ENCODE measurements at places on chromosomes 12 and 14.

GRCh38 chr14:45990252-45990651 lies 661.3 kb downstream of the RPL10L start:
- DNase-seq = peak; percentile 4

DNA sequence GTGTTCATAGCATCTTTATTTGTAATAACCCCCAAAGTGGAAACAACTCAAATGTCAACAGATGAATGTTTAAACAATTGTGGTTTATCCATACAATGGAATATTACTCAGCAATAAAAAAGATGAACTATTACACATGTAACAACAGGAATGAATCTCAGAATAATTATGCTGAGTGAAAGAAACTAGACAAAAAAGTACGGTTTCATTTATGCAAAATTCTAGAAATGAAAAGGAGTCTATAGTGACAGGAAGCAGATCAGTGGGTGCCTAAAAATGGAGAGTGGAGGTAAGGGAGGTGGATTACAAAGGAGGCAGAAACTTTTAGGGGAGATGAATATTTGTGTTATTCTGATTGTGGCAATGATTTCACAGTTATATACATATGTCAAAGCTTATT lies 4.8 kb downstream of the PRKCH start:
- DNase-seq = no peak

- no peak for DNase-seq
Observed at GRCh38 chr12:95116341-95116740, 42.9 kb upstream of the NR2C1 start.

DNA sequence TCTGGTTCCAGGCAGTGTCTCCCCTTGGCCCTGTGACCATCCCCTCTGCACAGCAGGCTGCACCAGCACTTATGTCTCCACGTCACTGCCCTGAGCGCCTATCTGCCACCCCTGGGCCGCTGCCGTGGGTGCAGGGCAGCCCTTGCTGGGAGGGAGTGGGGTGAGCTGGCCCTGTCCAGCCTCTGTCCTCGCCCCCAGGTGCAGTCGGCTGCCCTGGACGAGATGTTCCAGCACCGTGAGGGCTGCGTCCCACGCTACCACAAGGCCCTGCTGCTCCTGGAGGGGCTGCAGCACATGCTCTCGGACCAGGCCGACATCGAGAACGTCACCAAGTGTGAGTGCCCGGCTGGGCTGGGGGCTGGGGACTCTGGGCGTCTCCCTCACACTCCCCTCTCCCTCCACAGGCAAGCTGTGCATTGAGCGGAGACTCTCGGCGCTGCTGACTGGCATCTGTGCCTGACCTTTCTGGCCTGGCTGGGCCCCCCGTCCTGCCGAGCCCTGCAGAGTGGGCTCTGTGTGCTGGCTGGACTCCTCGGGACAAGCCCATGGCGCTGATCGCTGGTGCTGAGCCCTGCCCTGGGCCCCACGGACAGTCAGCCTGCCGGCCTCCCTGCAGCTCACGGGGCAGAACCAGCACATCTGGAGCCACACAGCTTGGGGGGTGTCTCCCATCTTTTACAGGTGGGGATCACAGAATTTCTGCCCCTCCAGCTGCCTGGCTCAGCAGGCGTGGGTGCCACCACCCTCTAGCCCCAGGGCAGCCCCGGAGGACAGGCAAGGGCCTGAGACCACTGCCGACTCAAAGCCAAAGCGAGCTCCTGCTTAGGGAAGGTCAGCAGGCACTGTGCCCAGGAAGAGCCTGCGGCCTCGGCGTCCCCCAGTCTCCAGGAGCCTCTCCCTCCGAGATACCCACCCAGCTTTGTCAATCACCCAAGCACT lies 7.9 kb upstream of the PUS1 start:
- DNase-seq = no peak

DNA sequence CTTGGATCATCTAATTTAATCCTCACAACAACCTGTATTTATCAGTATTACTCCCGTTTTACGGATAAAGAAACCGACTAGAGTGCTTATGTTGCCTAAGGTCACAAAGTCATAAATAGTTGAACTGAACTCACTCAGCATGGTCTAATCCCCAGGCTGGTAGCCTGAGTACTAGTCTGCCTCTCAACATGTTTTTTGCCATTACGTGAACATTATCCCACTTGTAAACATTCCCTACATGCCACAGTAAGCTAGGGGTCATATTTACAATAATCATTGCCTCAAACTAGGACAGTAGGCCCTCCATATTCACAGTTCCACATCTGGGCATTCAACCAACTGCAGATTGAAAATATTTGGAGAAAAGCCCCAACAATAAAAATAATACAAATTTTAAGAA lies 12.1 kb downstream of the SNRPF start:
- no peak for DNase-seq

- no peak for DNase-seq
Observed at GRCh38 chr12:62582065-62582366, 115.4 kb downstream of the MON2 start.

DNA sequence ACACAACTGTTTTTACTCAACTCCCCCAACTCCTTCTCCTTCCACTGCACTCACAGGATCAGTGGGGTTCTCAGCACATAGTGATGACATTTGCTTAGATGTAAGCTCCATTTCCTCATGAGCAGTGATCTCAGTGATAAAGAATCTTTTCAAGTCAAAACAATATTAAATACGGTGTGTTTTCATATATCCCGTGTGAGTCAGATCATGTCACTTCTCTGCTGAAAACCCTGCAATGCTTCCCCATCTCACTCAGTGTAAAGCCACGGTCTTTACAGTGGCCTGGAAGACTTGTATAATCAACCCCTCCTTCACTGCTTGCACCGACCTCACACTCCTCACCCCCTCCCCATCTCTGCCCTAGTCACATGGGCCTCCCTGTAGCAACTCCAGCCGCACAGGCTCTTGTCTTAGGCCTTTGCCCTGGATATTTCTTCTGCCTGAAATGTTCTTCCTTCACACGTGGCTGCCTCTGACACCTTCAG lies 149.7 kb upstream of the ARHGAP5 start:
- peak; percentile 96 for DNase-seq

GRCh38 chr12:123384318-123384993 lies 524 bp downstream of the KMT5A start:
- DNase-seq = no peak

GRCh38 chr14:100302616-100303015 lies 3.6 kb downstream of the SLC25A29 start:
- DNase-seq = no peak

DNA sequence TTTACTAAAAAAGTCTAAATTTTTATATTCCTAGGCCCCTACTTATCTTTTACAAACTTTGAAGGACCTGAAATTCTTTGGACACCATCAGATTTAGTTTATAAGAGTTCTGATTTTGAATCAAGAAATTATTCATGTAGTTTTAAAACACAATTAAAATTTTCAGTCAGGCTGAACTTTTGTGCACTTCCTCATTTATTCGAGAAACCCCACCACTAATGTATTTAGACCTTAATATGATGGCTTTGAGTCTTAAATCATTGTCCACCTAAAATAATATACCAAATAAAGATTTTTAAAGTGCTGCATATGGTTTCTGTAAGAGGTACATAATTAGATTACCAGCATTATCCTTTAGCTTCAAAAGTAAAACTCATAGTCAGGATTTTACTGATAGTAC lies 103.4 kb downstream of the PAWR start:
- DNase-seq = no peak

- DNase-seq = no peak
Observed at GRCh38 chr12:72642706-72643105, 370.5 kb downstream of the TRHDE start.

- peak; percentile 23 for DNase-seq
Observed at GRCh38 chr14:100406505-100407131, 83.5 kb downstream of the SLC25A47 start.

GRCh38 chr12:96224219-96224615 lies 30.0 kb downstream of the ELK3 start:
- DNase-seq = no peak

- no peak for DNase-seq
Observed at GRCh38 chr14:78074561-78074960, 95.6 kb upstream of the NRXN3 start.

- peak; percentile 73 for DNase-seq
Observed at GRCh38 chr14:74979442-74980397, 23.0 kb upstream of the EIF2B2 start.

DNA sequence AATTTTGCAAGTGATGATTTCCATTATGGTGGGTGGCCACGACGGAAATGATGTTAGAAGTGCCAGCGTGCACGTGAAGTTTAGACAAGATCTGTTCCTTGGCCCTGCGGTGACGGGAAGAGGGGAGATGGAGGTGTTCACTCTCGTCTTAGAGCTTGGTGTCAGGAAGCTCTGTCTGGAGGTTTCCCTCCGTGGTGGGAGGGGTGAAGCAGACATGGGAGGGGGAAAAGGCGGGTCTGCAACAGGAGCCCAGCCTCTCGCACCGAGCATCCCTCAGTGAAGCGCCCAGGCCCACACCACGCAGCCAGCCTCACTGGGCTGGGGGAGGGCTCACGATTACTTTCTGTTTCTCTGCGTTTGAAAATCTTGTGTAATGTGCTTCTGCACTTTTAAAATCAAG lies 26.3 kb downstream of the EML1 start:
- DNase-seq = no peak

Data from cardiac fibroblast (primary cell).